DMS153 (cell line): ENCODE measurements at places on chromosomes 11 and 22.
A peak's percentile ranks its signal among the peaks of the same experiment; 100 is the strongest.

GRCh38 chr11:6656936-6657335 lies 1.3 kb upstream of the DCHS1 start:
- DNase-seq, result no peak

- DNase-seq, result peak; percentile 7
Observed at GRCh38 chr22:49953027-49953679, 7.4 kb upstream of the PIM3 start.

DNA sequence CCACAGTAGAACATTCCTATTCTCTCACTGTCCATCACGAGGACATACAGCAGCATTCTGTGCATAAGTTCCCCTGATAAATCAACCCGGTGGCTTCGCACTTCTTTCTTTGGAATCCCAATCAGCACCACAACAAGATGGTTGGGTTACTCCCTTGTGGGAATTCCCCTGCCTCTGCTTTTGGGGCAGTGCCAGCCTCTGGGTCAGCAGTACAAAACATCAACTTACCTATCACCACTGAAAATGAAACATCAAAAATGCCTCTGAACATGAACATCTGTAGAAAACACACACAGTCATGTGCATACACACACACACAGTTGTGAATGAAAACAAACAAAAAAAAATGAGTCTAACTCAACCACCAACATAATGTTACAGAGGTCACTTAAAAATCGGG lies 79.3 kb downstream of the KCNA4 start:
- no peak for DNase-seq

DNA sequence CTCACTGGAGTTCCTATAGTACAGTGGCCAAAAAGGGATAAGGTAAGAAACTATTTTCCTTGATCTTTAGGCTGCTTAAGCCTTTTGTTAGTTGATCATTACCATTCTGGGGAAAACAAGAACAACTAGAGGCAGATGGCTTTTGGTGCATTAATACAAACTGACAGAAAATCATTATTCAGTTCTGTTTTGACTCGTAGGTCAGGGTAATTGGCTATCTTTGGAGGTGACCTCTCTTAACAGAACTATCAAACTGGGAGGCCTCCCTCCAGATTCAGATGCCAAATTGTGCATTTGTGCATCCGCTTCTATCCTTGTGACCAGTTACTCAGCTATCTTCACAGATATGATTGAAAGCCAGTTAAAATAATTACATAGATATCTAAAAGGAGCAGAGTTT lies 23.2 kb upstream of the GRK2 start:
- no peak for DNase-seq

GRCh38 chr11:114846416-114846791 lies 168.1 kb downstream of the NXPE2 start:
- peak; percentile 26 for DNase-seq

- DNase-seq, result peak; percentile 23
Observed at GRCh38 chr22:33539902-33540751, 380.1 kb downstream of the LARGE1 start.

- no peak for DNase-seq
Observed at GRCh38 chr11:1937616-1938342, 9.4 kb upstream of the MRPL23 start.
